Esophagus squamous epithelium (tissue), 5 donors: ENCODE measurements at places on chromosomes 5 and 9.

- DNase-seq, result no peak
- H3K27me3 ChIP-seq, result no peaks in the 10 kb centered on the region
- no peak overlapping the region for H3K4me3 ChIP-seq
- no peaks in the 10 kb centered on the region for H3K4me1 ChIP-seq
Observed at GRCh38 chr9:10387282-10387681, 225.5 kb downstream of the PTPRD start.

- H3K4me3 ChIP-seq, result no peak overlapping the region
- no peak for DNase-seq
Observed at GRCh38 chr5:96597438-96598020, 64.6 kb upstream of the CAST start.

- H3K27me3 ChIP-seq, result no peaks in the 10 kb centered on the region
- no peaks in the 10 kb centered on the region for H3K4me1 ChIP-seq
- no peaks in the 10 kb centered on the region for H3K36me3 ChIP-seq
- DNase-seq, result no peak
- no peak overlapping the region for H3K4me3 ChIP-seq
Observed at GRCh38 chr9:107039542-107039941, 176.6 kb downstream of the ZNF462 start.

- H3K27ac ChIP-seq, result no peak overlapping the region
- no peak for DNase-seq
- peaks cover 8% of the 10 kb centered on the region for H3K4me1 ChIP-seq
- H3K36me3 ChIP-seq, result no peaks in the 10 kb centered on the region
Observed at GRCh38 chr5:55899344-55899743, 48.2 kb downstream of the IL31RA start.

DNA sequence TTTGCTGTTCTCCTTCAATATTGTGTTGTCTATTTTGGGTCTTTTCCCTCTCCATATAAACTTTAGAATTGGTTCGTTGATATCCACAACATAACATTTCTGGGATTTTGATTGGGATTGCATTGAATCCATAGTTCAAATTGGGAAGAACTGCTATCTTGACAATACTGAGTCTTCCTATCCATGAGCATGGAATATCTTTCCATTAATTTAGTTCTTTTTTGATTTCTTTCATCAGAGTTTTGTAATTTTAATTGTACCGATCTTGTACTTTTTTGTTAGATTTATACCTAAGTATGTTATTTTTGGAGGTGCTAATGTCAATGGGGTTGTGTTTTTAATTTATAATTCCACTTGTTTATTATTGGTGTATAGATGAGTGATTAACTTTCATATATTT lies 135.1 kb downstream of the NR3C1 start:
- no peaks in the 10 kb centered on the region for H3K36me3 ChIP-seq
- no peak overlapping the region for H3K27ac ChIP-seq
- no peaks in the 10 kb centered on the region for H3K27me3 ChIP-seq
- DNase-seq, result no peak
- no peaks in the 10 kb centered on the region for H3K4me1 ChIP-seq

GRCh38 chr5:16617274-16617968 lies 624 bp upstream of the RETREG1 start:
- peaks cover 22% of the 10 kb centered on the region for H3K4me1 ChIP-seq
- H3K27ac ChIP-seq, result peak overlapping the region; percentile 62
- no peaks in the 10 kb centered on the region for H3K36me3 ChIP-seq
- no peaks in the 10 kb centered on the region for H3K27me3 ChIP-seq
- H3K4me3 ChIP-seq, result peak overlapping the region; percentile 92

DNA sequence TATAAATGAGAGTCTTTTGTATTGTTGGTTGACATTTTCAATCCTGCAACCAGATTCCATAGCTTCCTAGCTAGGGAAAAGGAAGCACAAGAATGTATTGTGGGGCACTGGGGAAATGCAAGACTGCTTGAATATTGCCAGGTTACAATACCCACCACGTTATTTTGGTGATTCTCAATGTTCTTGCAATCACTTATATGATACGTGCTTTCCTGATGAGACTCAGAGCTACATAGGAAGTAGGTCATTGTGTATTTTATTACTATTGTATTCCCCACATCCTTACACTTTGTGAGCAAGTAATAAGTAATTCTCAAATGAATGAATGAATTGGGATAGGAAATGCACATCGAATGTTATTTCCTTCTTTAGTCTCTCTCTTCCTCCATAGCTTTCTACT lies 217.1 kb upstream of the CD180 start:
- no peak overlapping the region for H3K4me3 ChIP-seq
- H3K27me3 ChIP-seq, result no peaks in the 10 kb centered on the region
- H3K4me1 ChIP-seq, result no peaks in the 10 kb centered on the region
- DNase-seq, result no peak

- no peak for DNase-seq
- no peaks in the 10 kb centered on the region for H3K27me3 ChIP-seq
- H3K27ac ChIP-seq, result no peak overlapping the region
- H3K4me3 ChIP-seq, result no peak overlapping the region
Observed at GRCh38 chr5:61734966-61735365, 402.9 kb downstream of the ZSWIM6 start.

GRCh38 chr5:134374232-134374631 lies 2.9 kb downstream of the UBE2B start:
- H3K4me3 ChIP-seq, result no peak overlapping the region
- H3K4me1 ChIP-seq, result peaks cover 45% of the 10 kb centered on the region
- no peaks in the 10 kb centered on the region for H3K36me3 ChIP-seq
- no peaks in the 10 kb centered on the region for H3K27me3 ChIP-seq
- no peak overlapping the region for H3K27ac ChIP-seq

DNA sequence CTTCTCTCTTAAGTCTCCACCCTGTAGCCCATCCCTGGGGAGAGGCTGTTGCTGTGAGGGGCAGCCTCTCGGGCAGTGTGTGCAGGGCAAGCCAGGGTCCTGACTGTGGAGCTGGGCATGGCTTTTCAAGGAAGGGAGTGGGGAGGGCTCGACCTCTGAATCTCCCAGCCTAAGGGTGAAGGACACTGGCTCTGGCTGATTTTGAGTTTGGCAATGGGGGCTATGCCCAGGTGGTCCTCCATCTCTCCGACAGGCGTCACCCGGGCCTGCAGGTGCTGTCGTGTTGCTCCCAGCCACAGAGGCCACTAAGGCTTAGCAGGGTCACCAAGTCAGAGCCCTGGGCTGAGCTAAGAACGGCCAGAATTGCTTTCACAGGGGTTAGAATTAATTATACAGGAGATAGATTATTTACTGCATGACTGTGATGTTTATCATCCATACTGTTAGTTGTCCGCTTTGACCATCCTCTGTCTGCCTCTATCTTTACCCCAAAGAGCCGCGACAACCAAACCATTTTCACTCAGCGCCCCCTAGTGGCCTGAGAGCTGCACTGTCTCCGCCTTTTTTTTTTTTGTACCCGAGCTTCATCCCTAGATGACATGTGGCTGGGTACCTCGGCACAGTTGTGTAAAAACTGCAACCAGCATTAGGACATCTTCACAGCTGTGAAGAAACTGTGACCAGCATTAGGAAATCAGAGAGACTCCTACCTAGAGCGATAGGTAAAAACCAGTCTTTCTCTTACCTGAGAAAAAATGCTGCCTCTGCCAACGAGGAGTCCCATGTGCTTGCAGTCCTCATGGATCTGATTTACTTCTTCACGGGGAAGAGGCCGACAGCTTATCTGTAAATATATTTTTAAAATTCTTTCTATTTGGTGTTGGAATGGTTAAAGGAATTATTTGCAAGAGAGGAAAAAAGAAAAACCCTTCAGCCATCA lies 44.5 kb downstream of the AGXT2 start:
- H3K27ac ChIP-seq, result no peak overlapping the region
- H3K4me1 ChIP-seq, result no peaks in the 10 kb centered on the region
- DNase-seq, result no peak
- no peaks in the 10 kb centered on the region for H3K27me3 ChIP-seq
- no peak overlapping the region for H3K4me3 ChIP-seq

- H3K36me3 ChIP-seq, result peaks cover 13% of the 10 kb centered on the region
- peaks cover 31% of the 10 kb centered on the region for H3K4me1 ChIP-seq
- peak overlapping the region; percentile 60 for H3K4me3 ChIP-seq
- no peaks in the 10 kb centered on the region for H3K27me3 ChIP-seq
- no peak for DNase-seq
Observed at GRCh38 chr9:133460405-133461175, 812 bp downstream of the CACFD1 start.

DNA sequence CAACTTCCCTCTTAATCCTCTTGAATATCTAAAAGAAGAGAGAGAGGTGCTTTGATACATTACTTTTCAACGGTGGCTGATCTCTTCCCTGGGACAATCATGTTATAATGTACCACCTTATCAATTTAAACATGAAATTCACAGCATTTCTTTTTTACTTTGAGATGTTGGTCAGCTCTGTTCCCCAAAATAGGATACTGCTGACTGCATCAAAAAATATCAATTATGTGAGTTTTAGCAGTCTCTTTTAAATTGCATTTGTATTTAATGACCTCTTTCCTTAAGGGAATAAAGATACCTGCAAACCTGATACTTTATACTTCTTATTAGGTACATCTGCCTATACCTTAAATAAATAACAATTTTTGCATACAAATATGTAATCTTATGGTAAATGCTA lies 58.4 kb upstream of the MARCHF11 start:
- no peaks in the 10 kb centered on the region for H3K36me3 ChIP-seq
- no peak overlapping the region for H3K27ac ChIP-seq
- no peaks in the 10 kb centered on the region for H3K27me3 ChIP-seq
- no peaks in the 10 kb centered on the region for H3K4me1 ChIP-seq
- no peak for DNase-seq

GRCh38 chr5:137148159-137148558 lies 351.0 kb downstream of the SPOCK1 start:
- H3K36me3 ChIP-seq, result no peaks in the 10 kb centered on the region
- H3K27me3 ChIP-seq, result no peaks in the 10 kb centered on the region
- no peak overlapping the region for H3K4me3 ChIP-seq

GRCh38 chr5:144183254-144183889 lies 12.7 kb downstream of the KCTD16 start:
- H3K36me3 ChIP-seq, result no peaks in the 10 kb centered on the region
- H3K27ac ChIP-seq, result no peak overlapping the region
- DNase-seq, result no peak
- peaks cover 13% of the 10 kb centered on the region for H3K4me1 ChIP-seq
- no peaks in the 10 kb centered on the region for H3K27me3 ChIP-seq

DNA sequence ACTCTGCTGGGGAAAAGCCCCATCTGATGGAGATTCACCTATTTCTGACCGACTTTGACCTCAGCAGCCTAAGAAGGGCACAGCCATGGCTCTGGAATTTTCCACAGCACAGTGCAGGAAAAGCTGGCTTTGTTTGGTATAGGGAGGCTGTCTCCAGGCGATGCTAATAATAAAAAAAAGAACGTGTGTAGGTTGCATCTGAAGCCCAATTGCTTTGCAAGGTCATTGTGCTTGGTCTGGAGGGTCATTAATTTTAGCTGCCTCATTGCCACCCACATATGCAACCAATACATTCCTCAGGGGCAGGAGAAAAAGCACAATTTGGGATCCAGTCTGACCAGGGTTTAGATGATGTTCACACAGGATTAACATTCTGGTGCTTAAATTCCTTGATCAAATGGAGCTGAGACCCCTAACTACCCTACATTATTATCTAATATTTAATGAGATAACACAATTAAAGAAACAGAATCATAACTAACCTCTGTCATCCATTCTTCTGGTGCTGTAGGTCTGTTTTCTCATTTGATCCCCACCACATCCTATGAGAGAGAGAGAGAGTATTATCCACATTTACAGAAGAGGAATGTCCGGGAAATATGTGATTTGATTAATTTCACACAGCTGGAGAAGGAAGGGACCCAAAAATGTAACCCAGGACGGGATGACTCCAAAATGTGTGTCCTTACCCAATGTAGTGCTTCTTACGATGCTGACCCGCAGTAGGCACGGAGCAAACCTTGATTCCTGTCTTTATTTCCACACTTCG lies 175.9 kb downstream of the RFK start:
- peaks cover 29% of the 10 kb centered on the region for H3K4me1 ChIP-seq
- H3K27me3 ChIP-seq, result no peaks in the 10 kb centered on the region
- DNase-seq, result no peak
- H3K4me3 ChIP-seq, result no peak overlapping the region

DNA sequence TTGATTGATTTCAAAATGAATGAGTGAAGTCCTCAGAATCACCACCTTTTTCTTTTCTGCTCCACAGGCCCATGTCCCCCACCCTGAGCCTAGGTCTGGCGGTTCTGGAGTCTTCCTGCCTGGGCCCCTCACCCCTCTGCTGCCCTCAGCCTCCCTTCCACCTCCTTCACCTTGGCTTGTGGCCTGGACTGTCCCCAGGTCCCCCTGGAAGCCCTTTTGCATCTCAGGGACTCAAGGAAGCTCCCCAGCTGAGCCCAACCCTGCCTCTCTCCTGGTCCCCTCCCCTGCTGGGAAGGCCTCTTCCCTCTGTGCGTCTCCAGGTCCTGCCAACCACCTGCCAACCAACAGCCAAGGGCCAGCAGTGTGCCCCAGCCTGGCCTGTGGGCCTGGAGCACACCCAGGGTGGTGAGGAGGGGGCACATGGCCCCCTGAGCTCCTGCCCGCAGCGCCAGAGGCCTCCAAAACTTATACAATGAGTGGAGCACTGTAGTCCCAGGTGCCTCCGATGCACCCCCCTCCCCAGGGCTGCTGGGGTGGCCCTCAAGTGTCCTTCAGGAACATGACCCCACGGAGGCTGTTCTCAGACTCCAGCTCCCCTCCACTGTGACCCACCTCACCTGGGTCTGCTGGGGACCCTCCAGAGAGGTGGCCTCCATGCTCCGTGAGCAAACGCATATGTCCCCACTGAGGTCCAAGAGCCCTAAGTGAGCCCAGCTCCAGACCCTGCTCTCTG lies 20.3 kb downstream of the GLT6D1 start:
- H3K4me3 ChIP-seq, result no peak overlapping the region
- no peak for DNase-seq
- H3K27ac ChIP-seq, result no peak overlapping the region
- H3K4me1 ChIP-seq, result no peaks in the 10 kb centered on the region
- no peaks in the 10 kb centered on the region for H3K27me3 ChIP-seq

DNA sequence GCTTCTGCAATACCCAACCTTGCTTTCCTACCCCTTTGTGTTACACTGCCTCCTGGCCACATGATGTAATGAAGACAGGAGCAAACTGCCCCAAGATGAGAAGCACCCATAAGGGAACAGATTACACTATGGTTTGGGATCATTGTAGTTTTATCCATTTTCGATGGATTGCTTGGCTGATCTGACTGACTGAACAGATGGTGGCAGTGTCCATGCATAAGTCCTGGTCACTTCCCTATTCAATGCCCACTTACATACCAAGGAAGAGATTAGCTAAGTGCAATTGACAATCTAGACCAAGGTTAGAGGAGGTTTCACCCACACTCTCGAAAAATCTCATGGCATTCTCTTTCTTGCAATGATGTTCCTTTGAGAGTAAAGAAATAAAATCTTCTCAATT lies 319.9 kb downstream of the RAB3C start:
- no peaks in the 10 kb centered on the region for H3K4me1 ChIP-seq
- DNase-seq, result no peak
- H3K27ac ChIP-seq, result no peak overlapping the region
- H3K27me3 ChIP-seq, result no peaks in the 10 kb centered on the region
- no peaks in the 10 kb centered on the region for H3K36me3 ChIP-seq

- H3K4me3 ChIP-seq, result no peak overlapping the region
- H3K27ac ChIP-seq, result no peak overlapping the region
- no peaks in the 10 kb centered on the region for H3K4me1 ChIP-seq
- no peaks in the 10 kb centered on the region for H3K36me3 ChIP-seq
Observed at GRCh38 chr5:35476036-35476435, 141.6 kb upstream of the SPEF2 start.

GRCh38 chr5:180820788-180821321 lies 18.2 kb upstream of the MGAT1 start:
- no peak overlapping the region for H3K4me3 ChIP-seq
- no peaks in the 10 kb centered on the region for H3K27me3 ChIP-seq
- H3K4me1 ChIP-seq, result peaks cover 83% of the 10 kb centered on the region
